ENCODE measurements at places on chromosomes 11 and 22. TPM values are rescaled to one million over a fixed set of nuclear protein-coding genes. Genes with fewer than 3 reads are reported as not detected.
A peak's percentile ranks its signal among the peaks of the same experiment; 100 is the strongest.

The TP53AIP1 gene
- total RNA-seq, result not detected

- no peak for DNase-seq
Measured at GRCh38 chr22:44385296-44385610, 72.5 kb upstream of the SHISAL1 start.

GRCh38 chr11:95375886-95376285 lies 144.9 kb upstream of the SESN3 start:
- no peak for DNase-seq

The DUSP8 gene
- total RNA-seq, result 4.4 TPM

- peak; percentile 70 for DNase-seq
Measured at GRCh38 chr11:12163181-12163941, 53.0 kb downstream of the MICAL2 start.

- no peak for DNase-seq
Measured at GRCh38 chr22:31574055-31574670, 77.8 kb downstream of the SFI1 start.

The RASD2 gene
- total RNA-seq, result 3.1 TPM

- no peak for DNase-seq
Measured at GRCh38 chr22:43476751-43477725, 65.2 kb downstream of the MPPED1 start.

The OSM gene
- total RNA-seq, result 0.63 TPM

The GNG3 gene
- total RNA-seq, result not detected

- DNase-seq, result no peak
Measured at GRCh38 chr11:86481399-86481798, 106.7 kb downstream of the CCDC81 start.

The RCOR2 gene
- total RNA-seq, result 0.90 TPM

GRCh38 chr11:10858439-10859325 lies 829 bp upstream of the ZBED5 start:
- DNase-seq, result peak; percentile 73

The GGTLC3 gene
- total RNA-seq, result not detected

DNA sequence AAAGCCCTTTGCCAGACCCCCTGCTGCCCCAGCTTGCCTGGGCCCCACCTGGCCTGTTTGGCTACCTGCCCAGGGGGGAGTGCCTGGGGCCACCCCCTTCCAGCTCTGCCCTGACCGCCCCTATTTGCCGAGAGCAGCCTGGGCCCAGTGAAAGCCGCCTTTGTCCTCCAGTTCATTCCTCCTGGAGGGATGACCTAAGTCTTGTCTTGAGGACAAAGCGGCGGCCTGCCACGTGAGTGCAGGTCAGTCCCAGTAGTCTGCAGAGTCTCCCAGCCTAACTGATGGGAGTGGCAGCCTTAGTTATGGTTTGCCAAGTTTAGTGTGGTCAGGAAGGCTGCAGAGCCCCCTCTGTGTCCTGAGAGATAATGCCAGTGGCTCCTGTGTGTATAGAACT lies 115.9 kb upstream of the CRYBB3 start:
- no peak for DNase-seq

GRCh38 chr11:122434786-122435185 lies 220.7 kb upstream of the UBASH3B start:
- DNase-seq, result no peak

DNA sequence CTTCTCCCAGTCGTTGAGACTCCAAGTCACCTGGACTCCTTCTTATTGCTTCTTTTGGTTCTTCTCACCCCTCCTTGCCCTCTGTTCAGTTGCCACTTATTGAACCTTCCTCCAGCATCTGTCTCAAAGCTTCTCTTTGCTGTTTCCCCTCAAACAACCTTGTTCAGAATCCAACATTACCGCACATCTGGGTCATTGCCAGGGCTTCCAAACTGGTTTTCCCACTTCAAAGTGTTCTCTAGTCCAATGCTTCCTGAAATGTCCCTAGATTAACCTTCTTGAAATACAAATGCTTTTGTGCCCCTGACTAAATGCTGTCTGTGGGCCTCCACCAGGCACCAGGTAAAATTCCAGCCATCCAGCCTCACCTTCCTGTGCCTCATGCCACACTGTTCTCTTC lies 100.8 kb upstream of the TTC12 start:
- DNase-seq, result no peak

The BEST1 gene
- 4.7 TPM for total RNA-seq

GRCh38 chr11:11236498-11237059 lies 116.5 kb downstream of the CSNK2A3 start:
- DNase-seq, result no peak

DNA sequence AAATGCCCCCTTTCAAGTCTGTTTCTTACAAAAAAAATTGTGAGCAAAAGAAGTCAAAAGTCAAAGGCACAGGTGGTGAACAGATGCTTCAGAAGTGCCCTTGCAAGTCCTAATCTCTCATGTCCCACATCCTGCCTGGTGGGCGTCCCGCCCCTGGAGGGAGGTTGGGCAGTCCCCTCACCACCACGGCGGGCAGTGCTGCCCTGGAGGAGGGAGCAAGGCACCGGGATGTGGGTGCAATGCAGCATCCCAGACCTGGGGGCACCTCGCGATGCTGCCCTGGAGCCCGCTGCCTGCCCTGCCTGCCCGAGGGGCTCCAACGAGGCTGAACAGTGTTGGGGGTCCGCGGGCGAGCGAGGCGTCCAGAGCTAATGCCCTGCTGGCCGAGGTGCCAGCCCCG lies 15.9 kb downstream of the MRGPRG start:
- no peak for DNase-seq

The IL18BP gene
- 0.59 TPM for total RNA-seq

- DNase-seq, result no peak
Measured at GRCh38 chr11:34855754-34856095, 60.5 kb downstream of the APIP start.

DNA sequence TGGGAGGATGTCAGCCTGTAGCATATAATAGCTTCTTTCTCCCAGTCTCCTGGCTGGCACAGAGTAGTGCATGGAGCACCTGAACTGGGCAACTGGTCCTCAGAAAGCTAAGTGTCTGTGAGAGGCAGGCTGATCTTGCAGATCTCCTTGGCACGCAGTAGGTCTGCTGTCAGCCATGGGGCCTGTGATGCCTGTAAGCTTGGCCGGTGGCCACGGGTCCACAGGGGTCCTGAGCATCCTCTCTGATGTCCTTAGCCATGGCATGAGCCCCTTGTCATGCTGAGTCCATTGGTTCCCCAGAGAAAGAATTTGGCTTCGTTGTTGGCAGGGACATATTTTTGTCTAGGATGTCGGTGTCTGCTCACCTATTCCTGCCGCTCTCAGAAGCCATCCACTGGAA lies 25.0 kb downstream of the AMPD3 start:
- no peak for DNase-seq

DNA sequence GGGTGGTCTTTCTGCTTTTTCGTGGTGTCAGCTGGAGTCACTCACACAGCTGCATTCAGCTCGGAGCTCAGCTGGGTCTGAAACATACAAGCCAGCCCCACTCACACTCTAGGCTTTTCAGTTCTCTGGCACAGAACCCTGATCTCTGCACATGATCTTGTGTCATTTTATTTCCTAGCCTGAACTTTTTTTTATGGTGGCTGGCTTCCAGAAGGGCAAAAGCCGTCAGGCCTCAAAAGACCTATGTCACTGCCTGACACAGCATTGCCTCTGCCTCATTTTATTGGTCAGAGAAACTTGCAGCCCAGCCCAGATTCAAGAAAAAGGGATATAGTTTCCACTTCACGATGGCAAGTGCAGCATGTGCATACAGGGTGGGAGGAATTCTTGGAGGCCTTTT lies 117.8 kb downstream of the NTM start:
- DNase-seq, result no peak

GRCh38 chr11:107708792-107709191 lies 3.1 kb downstream of the SLN start:
- DNase-seq, result no peak

The DERL3 gene
- 10.6 TPM for total RNA-seq

The CNTF gene
- 1.6 TPM for total RNA-seq

The ZC3H12C gene
- 12.7 TPM for total RNA-seq

- DNase-seq, result no peak
Measured at GRCh38 chr11:133086518-133086917, 445.8 kb downstream of the OPCML start.

DNA sequence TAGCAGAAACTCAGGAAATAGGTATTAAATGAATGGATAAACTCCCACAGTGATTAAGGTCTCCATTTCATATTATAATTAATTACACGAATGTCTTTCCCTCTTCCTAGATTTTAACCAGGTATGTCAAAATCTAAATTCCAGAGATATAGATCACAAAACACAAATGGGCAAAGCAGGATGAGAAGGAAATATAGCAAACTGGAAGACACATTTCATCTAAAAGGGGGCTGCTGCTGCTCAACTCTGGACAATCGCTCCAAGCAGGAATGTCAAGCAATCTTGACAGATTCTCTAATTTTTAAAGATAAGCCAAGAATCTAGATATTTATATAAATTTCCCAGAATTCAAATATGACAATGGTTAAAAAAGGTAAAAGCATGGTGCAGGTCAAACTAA lies 554.2 kb upstream of the CCDC90B start:
- no peak for DNase-seq

- DNase-seq, result no peak
Measured at GRCh38 chr11:76008474-76008873, 193.5 kb downstream of the UVRAG start.

GRCh38 chr11:131392528-131393255 lies 22.3 kb downstream of the NTM start:
- no peak for DNase-seq

- DNase-seq, result no peak
Measured at GRCh38 chr11:113871336-113871735, 4.0 kb downstream of the USP28 start.

DNA sequence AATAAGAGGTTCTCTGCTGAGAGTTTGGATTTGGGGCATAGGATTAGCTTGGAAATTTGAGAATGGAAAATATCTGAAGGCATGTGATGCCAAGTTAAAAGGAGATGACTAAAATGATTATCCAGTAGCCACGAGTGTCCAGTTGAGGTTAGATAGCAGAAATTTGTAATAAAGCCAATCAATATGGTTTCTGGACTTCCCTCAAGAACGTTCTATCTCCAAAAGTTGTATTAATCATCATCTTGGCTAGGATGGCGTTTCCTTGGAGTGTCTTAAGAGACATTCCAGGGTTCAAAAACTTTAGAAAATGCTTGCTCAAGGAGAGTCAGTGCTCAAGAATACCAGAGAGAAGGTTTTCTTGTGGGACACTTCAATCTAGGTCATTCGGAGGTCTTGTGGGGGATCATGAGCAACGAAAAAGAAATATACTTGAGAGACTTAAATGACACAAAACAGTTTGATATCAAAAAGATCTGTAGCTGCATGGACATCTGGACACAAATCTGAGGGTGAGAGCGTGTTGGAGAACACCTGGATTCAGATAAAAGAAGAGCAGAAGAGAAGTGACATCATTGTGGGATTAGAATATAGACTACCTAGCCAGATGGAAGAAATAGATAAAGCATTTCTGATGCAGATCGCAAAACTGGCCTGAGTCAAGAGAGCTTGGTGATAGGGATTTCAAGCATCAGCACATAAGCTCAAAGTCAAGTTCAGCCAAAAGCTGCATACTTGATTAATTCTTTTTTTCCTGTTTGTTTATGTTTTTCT lies 97.7 kb downstream of the ARFGAP2 start:
- no peak for DNase-seq

The MFRP gene
- not detected for total RNA-seq

DNA sequence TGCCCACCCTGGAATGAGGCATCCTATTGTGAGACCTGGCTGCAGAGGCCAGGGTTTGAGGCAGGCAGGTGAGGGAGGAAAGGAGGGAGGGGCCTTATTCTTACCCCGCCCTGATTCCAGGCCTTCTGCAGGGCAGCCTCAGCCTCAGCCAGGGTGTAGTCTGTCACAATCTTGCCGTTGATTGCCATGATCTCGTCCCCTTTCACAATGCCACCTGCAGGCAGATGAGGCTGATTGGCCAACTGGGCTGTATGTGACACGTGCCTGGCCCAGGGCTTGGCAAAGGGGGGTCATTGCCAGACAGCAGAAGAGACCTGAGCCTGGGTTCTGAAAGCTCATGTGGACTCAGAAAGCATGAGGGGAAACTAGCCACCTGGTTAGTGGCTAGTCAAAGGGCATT lies 21.4 kb upstream of the ABCC8 start:
- no peak for DNase-seq

The CLDN25 gene
- not detected for total RNA-seq

Data from right atrium auricular region (tissue), 2 donors.